ENCODE measurements at places on chromosomes 6 and 20.
A peak's percentile ranks its signal among the peaks of the same experiment; 100 is the strongest.

- DNase-seq = no peak
These were observed 43.6 kb upstream of the SLC4A11 start for GRCh38 chr20:3282271-3283221.

- no peak for DNase-seq
These were observed 4.9 kb downstream of the HSP90AB1 start for GRCh38 chr6:44251576-44252524.

DNA sequence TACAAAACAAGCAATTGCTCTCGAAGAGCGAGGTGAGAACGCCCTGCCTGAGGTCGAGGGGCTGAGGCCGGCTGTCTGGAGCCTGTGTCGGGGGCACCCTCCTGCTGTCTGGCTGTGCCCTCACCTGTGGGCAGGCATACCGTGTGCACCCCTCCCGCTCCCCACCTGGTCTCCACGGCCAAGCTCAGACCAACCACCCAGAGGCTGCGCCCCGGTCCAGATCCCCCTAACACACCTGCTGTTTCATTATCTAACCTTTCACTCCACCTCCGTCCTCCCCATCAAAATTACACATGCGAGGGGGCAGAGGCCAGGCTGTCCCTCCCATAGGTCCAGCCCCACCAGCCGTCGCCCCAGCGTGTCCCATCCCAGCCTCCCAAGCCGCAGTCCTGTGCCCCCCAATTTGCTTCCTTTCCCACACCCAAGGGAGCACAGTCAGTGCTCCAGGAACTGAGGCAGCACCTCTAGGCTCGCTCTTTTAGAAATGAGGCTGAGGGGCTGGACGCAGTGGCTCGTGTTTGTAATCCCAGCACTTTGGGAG, 35.2 kb downstream of the NTSR1 start:
- DNase-seq = no peak

DNA sequence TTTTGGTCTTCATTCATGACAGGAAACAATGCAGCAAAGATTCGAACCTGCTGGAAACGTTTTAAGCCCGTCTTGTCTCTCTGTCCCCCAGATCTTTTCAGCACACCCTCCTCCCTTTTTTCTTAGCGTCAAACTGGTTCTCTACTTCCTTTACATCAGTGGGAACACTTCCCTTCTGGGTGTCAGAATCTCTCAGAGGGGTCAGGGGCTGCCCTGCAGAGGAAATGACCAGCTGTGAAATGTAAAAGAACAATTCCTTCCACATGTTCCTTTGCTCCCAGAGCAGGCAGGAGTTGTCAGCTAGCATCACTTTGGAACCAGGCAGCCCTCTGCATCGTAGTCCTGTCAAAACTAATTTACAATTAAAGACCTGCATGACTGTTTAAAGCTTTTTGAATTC, 619.0 kb downstream of the TFAP2A start:
- no peak for DNase-seq

DNA sequence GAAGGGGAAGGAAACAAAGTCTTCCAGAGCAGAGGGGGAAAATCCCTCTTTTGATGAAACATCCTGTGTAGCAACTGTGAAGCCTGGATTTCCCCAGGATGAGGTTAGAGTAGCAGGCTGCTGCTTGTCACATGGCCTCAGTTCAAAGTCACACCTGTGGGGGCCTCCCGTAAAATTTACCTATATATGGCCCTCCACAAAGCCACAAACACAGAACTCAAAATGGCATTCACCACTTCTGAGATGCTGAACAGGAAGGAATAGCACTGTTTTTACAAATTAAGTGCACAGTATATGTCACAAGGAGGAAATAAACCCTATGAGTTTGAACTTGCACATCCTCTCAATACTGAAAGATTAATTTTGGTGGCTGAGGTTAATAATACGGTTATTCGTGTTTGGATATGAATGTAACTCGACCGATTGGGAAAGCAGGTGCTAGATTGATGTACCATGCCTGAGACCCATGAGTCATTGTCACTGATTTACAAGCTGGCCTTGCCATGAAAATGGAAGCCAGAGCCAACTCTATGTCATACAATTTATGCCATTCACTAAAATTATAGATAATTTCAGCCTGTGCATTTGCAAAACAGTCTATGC, 70.6 kb downstream of the SGK1 start:
- DNase-seq = peak; percentile 88

DNA sequence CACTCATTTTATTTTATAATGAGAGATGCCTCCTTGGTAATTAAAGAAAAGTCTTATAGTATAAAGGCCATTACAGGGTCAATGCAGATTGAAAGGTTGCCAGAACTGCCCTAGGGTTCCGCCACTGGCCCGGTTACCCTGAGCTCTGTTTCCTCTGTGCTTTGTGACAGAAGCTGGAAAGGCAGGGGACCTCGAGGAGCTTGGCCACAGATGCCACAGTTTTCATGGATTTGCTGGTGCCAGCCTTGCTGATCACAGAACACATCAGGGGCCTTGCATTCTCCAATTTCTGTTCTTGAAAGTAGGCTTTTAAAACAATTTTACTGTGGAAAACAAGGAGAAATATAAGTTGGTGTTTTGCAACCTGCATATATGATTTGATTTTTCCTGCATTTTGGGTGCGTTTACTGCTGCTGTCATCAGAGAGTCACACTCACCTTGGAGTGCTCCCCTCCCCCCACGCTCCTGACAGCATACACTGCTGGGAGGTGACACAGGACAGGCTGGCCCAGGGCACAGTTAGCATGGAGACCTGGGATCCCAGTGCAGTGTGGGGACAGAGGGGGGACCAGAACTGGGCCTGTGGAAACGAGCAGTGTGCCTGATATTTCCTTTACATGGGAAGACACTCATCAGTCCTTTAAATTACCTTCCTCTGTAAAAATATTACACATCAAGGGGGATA, 142.8 kb downstream of the CFAP61 start:
- no peak for DNase-seq

DNA sequence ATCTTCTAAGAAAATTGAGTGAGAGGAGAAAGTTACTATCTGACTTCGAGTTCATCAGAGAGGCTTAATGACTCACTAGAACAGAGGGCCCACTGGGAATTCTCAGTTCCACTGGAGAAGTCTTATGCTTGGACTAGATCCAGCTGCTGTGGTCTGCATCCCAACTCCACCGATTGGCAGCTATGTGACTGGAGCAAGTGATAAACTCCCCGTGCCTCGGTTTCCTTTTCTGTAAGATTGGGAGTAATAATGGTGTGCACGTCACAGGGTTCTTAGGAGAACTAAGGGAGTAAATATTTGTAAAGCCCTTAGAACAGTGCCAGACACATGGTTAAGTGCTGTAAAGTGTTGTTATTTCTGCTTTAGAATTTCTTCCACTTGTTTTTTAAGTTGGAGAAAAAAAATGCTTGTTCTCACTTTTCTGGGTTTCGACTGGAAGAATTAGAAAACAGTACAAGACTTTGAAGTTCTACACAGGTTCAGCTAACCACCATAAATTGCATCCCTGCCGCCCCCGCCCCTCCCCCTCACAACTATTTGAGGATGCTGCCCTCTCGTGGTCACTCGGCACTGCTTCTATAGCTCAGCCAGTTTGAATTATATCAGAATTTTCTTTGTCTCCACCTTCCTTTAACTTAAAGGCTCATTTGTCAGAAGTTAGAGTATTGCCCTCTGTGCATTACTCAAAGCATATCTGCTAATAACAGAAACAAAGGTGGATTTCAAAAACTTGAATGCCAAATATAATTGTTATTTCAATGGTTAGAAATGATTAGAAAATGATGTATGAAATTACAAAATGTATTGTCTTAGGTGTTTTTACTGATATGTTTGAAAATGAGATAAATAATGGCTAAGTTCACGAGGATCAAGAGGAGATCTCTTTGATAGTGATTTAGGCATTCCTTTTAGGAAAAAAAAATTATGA, 95.0 kb upstream of the IFNGR1 start:
- DNase-seq = peak; percentile 69

- DNase-seq = no peak
These were observed 36.6 kb downstream of the EZR start for GRCh38 chr6:158782432-158783166.

- no peak for DNase-seq
These were observed 51.0 kb upstream of the TFAP2A start for GRCh38 chr6:10465629-10466499.

DNA sequence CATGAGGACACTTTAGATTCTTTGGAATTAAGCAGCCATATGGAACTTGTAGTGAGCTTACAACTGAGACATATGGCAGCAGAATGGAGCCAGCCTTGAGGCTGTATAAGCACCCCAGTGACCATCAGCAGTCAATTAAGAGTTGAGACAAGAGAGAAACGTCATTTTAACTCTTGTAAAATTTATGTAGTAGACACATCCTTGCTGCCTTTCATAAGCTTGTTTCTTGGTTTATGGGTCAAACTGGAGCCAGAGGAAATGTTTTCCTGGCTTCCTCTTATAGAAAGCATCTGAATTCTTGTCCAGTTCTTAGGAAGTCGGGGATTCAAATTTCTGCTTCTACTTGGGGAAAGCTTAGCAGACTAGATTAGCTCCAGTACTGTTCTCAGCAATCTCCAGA, 745.1 kb upstream of the MARCKS start:
- DNase-seq = no peak

DNA sequence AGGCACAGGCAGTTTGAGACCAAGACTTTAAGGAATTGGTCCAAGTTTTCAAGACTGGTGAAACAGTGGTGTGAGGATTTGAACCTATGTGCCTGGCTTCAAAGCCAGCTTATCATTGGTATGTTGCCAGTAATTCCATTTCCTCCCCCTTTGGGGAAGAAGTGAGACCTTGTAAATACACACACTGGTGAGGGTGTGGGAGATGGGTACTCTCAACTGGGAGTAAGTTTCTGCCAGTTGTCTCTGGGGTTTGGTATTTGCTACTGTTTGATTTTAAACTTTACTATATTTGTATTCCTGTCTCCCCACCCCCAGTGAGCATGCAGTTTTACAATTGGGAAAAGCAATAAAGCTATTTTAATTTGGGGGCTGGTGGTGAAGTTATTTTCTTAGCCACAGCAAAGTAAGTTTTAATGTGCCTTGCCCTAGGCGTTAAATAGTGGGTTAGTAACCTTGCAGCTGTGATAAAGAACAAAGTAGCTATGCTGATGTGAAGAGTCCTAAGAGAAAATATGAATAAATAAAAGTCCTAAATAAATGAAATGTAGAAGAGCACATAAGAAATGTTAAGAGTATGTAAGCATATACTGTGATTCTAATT, 31.0 kb downstream of the SNX9 start:
- no peak for DNase-seq

DNA sequence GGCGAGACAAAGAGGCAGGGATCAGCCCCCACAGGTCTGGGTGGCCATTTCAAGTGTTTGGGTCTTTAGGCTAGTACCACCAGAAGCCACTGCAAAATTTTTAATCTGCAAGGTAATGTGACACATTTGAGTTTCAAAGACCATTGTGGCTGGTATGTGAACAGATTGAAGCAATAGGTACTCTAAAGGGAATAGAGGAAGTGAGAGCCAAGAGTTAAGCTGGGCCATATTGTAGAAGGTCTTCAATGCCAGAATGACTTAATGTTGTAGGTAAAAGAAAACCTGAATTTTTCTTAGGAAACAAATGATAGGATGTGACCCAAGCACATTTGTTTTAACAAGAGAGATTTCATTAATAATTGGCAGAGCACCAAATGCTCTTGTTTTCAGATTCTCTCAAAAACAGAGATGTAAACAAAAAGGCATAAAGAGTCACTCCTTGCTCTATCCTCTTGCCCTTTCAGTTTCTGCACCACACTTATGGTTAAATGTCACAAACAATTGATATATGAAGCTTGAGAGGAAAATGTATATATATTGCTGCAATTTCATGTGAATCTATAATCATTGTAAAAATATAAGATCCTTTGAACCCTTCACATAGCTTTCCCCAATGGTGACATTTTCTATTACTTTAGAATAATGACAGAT, 307.1 kb upstream of the PLN start:
- DNase-seq = no peak

DNA sequence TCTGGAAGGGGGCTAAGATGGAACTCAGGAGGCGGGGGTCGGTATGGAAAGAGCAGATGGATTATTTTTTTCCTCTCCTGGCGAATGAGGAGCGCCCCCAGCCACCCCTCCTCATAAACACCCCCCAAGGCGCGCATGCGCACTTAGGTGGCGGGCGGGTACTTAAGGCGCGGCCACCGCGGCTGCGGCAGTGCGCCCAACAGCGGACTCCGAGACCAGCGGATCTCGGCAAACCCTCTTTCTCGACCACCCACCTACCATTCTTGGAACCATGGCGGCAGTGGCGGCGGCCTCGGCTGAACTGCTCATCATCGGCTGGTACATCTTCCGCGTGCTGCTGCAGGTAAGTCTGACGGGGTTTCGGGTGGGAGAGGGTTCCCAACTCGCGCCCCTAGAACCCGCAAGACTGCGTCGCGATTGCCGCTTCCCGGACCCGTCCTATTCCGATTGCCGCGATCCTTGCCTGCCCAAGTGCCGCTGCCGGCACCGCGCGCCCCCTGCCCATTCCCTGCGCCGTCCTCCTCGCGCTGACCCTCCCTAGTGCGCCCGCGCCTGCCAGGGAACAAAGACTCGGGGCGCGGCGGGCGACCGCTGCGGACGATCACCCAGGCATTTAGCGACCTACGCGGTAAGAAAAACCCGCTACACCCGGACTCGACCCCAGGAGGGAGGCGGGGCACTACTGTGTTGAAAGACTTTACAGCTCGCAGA, at the start of gene NNAT:
TSS of gene NNAT (plus strand) at position 190 of the 711 bp plus-strand sequence. CDS start at position 272, 82 bp downstream.
- DNase-seq = no peak

DNA sequence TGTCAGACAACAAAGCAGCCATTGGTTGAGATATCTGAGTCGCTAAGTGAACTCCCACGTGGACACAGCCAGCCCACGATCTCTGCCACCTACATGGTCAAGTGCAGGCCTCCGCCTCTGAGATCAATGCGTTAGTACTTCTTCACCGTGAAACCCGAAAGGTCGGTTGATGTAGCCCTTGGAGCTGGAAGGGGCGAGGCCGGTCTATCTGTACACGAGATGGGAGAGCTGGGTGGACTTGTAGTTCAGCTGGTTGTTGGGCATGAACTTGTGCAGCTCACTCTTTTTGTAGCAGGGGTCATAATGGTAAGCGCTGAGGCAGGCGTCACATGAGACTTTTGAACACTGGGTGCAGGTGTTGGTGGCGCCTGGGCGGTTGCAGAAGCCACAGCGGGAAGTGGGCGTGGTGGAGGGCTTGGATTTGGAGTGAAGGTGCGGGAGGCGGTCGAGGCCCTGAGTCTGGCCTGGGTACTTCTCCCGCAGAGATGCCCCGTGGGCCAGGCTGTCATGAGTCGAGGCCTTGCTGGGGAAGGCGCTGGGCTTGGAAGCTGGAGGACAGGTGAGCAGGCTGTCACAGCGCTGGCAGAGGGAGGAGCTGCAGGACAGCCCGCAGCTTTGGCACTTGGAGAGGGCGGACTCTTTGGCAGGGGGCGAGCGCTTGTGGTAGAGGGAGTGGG, 9.8 kb downstream of the SPATA2 start:
- DNase-seq = no peak

DNA sequence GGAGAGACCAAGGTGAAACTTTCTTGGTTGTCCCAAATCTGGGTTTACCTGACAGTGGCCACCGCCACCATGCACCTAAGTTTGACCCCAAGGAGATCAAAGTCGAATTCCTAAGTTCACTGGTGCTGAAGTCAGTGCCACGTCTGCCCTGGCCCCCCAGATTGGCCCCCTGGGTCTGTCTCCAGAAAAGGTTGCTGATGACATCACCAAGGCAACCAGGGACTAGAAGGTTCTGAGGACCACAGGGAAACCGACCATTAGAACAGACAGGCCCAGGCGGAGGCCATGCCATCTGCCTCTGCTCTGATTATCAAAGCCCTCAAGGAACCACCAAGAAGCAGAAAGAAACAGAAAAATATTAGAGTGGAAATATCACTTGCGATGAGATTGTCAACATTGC, 91.2 kb downstream of the DLL1 start:
- DNase-seq = no peak

Measured in CD4-positive, alpha-beta T cell treated with Interleukin-12 subunit alpha and Interleukin-12 subunit beta, for 1 hour (primary cell).